AG04449 (cell line): ENCODE measurements at places on chromosomes 1 and 21.

- DNase-seq, result no peak
Observed at GRCh38 chr1:40607921-40608320, 57.6 kb downstream of the RIMS3 start.

- DNase-seq, result no peak
Observed at GRCh38 chr1:29706936-29707335, 470.6 kb downstream of the PTPRU start.

DNA sequence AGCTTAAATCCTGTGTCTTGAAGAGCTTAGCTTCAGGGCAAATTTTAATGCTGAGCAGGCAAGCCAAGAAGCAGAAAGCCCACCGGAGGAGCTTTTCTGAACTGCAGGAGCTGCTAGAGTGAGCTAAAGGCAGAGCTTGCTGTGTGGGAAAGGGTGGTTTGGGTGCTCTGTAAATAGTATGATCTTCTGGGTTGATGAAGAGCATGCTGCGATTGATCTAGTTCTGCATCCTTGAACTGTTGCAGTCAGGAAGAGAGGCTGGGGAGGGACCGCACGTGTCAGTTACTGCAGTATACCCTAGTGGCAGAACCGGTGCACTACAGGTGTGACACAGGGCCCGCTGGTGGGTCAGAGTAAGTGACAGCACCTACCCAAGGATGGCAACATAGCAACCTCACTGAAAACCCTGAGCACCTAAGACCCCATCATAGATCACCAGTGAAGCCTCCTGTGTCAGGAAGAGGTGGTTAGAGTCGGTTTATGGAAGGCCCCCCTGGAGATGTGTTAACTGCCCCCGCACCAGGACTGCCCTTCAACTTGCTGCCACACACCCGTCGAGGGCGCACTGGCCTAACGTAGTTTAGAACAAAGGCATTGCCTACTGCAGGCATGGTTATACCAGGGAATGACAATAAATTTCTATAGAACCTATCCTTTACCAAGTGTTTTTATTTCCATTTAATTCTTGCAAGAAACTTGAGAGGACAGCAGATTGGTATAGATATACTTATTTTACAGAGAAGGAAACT, 146.0 kb upstream of the KIAA0040 start:
- no peak for DNase-seq

DNA sequence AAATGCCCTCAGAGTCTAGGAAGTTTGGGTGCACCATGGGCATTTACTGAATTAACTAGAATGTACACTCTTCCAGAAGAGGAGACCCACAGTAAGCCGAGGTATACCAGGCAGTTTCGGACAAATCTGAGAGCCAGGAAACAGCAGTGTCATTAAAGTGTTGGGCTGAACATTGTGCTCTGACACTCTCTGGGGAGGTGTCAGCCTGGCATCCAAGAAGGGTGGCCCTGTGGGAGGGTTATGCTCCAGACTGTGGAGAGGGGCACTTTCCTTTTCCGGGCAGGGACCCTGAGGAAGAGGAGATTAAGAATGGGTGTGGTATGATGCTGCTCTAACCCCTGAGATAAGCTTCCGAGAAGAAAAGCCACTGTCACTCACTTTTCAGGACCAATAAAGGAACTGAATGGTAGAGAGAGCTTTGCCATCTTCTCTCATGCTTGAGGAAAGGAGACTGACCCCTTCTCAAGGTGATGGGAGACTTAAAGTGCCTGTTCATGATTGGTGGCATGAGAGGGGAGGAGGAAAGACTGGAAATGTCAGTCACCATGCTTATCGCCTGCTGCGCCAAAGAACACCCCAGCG, 98.2 kb downstream of the UCK2 start:
- no peak for DNase-seq

DNA sequence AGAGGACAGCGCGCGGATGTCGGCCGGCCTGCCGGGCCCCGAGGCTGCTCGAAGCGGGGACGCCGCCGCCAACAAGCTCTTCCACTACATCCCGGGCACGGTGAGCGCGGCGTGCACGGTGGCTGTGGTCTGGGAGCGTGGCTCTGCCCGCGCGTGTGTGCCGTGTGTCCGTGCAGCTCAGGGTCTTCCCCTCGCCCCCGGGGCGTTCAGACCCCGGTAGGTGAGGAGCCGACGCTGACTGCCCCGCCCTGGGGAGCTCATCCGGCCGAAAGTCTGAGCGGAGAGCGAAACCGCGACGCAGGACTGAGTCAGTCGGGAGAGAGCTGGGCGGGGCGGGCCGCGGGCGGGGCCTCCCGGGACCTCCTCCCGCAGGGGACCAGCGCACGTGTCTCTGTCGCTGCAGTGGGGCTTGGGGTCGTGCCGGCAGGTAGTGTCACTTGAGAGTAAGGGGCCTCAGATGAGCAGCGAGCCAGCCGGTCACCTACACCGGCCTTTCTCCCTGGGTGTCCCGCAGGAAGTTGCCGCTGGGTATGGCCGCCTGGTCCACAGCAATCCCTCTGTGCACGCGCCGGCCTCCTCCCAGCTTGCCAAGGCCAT, 520 bp downstream of the PLEKHN1 start:
- no peak for DNase-seq

- DNase-seq, result no peak
Observed at GRCh38 chr1:201545851-201546492, 7.0 kb downstream of the NAV1 start.

GRCh38 chr1:25650289-25650576, 33.6 kb downstream of the MAN1C1 start:
- DNase-seq, result no peak

GRCh38 chr1:203478986-203479385, 3.4 kb downstream of the PRELP start:
- DNase-seq, result no peak

DNA sequence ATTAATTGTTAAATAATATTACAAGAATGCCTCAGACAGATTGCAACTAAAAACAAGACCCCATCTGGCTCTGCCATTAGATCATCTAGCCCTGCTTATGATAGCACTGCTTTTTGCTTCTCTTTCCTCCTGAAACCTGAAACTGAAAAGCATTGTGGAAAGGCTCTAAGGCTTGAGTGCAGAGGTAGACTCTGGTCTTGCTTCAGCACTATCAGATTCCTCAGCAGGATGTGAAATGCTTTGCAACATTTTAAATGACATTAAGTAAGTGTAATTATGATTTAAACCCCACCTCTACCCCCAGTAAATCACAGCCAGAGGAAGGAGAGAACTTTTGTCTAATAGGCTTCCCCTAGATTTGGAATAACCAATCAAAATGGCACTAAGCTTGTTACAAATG, 32.9 kb downstream of the PHC2 start:
- DNase-seq, result no peak

- no peak for DNase-seq
Observed at GRCh38 chr1:178652506-178653490, 72.2 kb upstream of the RALGPS2 start.

GRCh38 chr1:164801791-164802502, 243.0 kb downstream of the PBX1 start:
- no peak for DNase-seq

GRCh38 chr1:19250629-19251304, 557 bp downstream of the EMC1 start:
- no peak for DNase-seq

DNA sequence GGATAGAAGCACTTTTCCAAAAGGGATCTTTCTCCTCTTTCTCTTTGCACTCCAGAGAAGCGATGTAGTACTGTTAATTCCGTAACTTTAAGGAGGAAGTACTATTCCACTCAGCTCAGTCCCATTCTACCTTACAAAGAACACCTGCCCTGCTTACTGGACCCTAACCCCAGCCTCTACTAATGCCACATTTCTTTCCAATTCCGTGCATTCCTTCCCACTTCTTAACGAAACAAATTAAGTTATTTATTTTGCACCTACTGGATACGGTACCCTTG, 511 bp downstream of the NDC1 start:
- no peak for DNase-seq

GRCh38 chr1:69088571-69088970, 479.2 kb upstream of the LRRC7 start:
- no peak for DNase-seq

DNA sequence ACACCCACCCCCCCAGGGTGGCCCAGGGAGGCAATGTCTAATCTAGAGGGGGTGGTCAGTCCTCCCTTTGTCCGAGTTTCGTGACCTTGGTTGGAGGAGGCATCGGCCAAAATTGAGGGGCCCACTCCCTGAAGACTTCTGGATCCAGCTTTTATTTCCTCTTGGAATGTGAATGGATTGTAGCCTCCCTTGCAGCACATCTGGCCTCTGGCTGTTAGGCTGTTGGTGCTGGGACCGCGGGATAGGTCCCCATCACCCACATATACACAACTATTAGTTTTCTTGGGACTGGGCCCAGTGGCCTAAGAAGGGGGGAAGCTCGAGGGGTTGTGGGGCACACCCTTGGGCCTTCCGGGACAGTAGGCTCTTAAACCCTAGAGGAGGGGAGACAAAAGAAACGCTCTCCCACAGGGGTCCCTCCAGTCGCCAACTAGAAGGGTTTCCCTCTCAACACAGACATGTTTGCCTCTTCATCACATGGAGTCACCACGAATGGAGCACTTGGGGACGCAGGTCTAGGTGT, 2.5 kb downstream of the LHX4 start:
- no peak for DNase-seq

GRCh38 chr1:61187352-61188086, 105.2 kb downstream of the NFIA start:
- DNase-seq, result no peak

DNA sequence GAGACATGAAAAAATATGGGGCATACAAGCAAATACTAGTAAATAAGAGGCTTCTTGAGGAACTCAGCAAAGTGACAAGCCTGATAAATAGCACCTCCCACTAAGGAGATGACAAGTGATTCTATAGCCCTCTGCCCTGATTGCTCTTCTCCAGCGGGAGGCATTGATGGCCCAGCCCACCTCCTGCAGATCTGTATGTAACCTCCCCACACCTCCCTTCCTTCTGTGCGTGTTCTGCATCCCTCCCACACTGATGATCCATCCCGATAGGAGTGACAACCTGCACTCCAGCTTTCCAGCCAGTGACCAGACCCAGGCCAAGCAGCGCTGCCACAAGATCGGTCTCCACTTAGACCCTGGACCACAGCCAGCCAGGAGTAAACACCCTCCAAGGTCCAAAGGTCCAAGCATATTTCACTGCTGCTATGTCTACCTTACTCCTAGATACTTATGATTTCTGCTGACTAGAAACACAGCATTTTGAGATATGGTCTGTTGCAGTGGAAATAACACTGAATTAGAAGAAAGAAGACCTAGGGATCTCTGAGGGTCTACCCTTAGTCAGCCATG, 176.1 kb downstream of the BRINP2 start:
- no peak for DNase-seq

GRCh38 chr1:111856411-111857185, 100.9 kb downstream of the DDX20 start:
- DNase-seq, result no peak

DNA sequence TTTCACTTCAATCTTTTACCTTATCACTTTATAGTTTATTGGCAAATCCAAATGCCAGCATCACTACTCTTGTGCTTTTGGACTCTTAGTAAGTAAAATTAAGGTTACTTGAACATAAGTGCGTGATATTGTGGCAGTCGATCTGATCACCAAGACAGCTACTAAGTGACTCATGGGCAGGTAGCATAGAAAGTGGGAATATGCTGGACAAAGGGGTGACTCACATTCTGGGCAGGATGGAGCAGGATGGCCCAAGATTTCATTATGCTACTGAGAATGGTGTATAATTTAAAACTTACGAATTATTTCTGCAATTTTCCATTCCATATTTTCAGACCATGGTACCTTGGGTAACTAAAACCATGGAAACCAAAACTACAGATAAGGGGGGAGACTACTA, 120.2 kb downstream of the ROR1 start:
- no peak for DNase-seq

DNA sequence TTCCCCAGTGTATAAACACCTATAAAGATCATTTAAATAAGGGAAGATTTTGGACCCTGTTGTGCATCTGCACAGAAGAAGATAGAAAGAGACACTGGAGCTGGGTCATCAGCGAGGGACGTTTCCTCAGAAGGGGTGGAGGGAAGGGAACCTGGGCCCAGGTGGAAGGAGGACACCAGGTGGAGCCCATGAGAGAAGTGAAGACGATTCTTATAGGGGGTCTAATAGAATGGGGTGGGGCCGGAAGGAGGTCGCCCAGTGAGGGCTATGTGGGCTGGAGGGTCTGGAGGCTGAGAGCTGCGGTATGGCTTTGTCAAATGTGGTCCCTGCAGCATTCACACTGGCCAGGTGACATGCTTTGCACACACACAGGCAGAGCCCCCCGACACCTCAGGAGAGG, 13.7 kb downstream of the KIRREL1 start:
- no peak for DNase-seq

GRCh38 chr1:28538286-28538685, 14.6 kb upstream of the TRNAU1AP start:
- no peak for DNase-seq

GRCh38 chr1:38860454-38860795, 853 bp upstream of the RRAGC start:
- no peak for DNase-seq

- DNase-seq, result no peak
Observed at GRCh38 chr1:56922070-56922469, 43.7 kb downstream of the C8B start.

DNA sequence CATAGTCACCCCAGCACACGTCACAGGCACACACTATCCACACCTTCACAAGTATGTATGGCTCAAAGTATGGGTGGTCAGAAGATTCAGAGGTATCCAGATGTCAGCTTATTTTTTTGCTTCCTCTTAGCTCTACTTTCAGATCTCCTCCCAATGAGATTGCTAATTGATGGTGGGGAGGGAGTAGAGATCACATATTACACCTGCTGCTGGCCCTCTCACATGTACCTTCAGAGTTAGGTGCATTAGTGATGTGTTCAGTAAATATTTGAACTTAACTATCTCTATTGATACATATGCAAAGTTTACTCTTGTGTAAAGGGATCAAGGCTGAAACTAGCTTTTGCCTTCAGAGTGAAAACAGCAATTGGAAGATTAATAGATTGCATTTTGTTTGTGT, 262.6 kb downstream of the PCP4 start:
- DNase-seq, result no peak

DNA sequence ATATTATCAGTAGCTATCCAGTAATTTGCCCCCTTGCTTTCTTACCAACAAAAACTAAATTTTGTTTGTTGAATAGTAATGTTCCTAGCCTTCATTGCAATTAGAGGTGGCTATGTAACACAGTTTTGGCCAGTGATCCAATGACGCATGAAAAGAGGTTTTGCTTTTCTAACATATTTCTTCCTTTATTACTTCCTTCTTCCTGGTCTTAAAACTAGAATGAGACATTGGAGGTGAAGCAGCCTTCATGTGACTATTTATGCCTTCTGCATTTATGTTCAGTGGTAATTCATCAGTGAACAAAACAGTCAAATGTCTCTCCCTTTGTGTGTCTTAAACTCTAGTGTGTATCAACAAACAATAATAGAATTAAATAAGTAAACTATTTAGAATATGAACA, 35.5 kb downstream of the LRIF1 start:
- DNase-seq, result no peak

- no peak for DNase-seq
Observed at GRCh38 chr1:77040826-77041225, 173.5 kb downstream of the ST6GALNAC5 start.

GRCh38 chr1:220841293-220841692, 38.0 kb upstream of the HLX start:
- DNase-seq, result no peak

- no peak for DNase-seq
Observed at GRCh38 chr1:91455896-91456295, 44.8 kb upstream of the CDC7 start.

- DNase-seq, result no peak
Observed at GRCh38 chr1:19907456-19907855, 16.0 kb downstream of the PLA2G2E start.

- no peak for DNase-seq
Observed at GRCh38 chr1:31801458-31801857, 14.4 kb downstream of the SPOCD1 start.

- DNase-seq, result no peak
Observed at GRCh38 chr1:99595041-99595440, 50.9 kb upstream of the PALMD start.
